Motor neuron (in vitro differentiated cells): ENCODE measurements at places on chromosomes 7 and 10.
A peak's percentile ranks its signal among the peaks of the same experiment; 100 is the strongest.

DNA sequence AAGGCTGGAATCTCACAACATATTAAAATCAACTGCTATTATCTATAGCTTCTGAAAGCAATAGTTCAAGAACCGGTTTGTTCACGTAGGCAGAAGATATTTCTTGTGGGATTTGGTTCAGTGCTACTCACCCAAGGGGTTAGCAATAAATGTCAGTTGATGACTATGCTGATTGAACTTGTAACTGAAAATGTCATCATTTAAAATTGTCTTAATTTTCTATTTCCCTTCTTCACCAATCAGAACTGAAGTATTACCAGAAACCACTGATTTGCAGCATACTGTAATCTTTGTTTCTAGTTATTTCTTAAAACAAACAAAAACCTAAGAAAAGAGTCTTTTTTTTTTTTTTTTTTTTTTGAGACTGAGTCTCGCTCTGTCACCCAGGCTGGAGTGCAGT lies 46.1 kb downstream of the CPEB3 start:
- no peak for ATAC-seq

DNA sequence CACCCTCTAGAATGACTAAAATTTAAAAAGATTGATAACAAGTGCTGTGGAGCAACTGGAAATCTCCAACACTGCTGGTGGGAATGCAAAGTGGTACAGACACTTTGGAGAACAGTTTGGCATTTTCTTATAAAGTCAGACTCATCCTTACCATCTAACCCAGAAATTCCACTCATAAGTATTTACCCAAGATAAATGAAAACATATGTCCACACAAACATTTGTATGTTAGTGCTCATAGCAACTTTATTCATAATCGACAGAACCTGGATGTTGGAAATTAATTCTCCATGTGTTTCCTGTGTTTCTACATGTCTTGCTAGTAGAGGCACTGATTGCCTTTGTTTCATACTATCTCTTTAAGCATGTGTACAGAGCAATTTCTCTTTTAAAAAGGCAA lies 282.4 kb downstream of the AHR start:
- ATAC-seq = no peak

- ATAC-seq = peak; percentile 82
These were observed 43.7 kb downstream of the ZNF273 start for GRCh38 chr7:64946772-64947171.

DNA sequence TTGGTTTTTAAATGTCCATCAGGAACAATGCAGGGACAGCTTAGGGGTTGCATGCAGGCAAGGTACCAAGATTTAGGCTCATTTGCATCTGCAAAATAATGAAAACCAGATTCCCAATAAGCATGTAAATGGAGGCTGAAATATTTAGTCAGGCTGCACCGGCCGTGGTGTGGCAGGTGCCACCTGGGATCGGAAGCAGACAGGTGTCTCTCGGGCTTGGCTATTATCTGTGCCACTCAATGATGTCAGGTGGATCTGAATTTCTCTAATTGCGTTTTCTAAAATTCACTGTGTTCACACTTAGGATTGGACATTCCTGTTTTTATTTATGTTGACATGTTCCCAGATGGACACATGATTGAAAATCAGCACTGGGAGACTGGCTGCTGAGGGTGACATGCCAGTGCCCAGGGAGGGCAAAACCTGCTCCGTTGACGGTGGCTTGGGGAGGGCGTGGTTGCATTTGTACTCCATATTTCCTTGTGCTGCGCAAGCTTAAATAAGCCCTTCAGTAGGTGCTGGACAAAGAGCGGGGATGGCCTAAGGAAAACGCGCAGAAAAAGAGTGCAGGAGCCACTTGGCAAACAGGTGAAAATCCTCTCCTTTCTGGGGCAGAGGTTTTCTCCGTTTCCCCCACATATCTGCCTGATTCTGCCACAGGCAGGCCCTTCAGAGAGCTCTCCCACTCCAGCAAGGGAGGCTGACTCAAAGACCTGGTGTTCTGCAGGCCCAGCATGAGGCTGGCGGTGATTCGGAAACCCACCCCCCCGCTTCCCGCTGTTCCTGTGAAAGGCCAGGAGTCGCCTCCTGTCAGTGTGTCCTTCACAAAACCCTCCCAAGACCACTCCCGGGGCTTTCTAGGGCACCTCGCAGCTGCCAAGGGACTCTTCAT lies 142.5 kb downstream of the WDR37 start:
- no peak for ATAC-seq

DNA sequence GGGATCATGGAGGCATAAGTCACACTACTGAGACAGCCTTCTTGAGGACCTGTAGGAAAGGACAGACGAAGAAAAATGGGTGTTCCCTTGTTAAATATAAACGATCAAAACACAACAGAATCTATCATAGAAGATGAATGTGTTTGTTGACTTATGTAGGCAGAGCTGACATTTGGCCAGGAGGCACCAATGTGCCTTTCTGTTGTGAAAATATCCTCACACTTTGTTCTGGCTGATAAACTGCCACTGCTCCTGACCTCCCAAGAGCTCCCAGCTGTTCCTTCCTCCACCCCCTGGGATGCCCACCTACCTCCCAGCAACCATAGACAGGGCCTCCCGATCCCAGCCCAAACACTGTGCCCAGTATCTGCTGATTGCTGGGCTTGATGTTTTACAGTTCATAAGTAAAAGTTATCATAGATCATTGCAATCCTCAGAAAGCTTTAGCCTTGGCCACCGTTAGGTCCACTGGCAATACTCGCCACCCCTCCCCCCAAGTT lies 116.6 kb downstream of the CTTNBP2 start:
- no peak for ATAC-seq

DNA sequence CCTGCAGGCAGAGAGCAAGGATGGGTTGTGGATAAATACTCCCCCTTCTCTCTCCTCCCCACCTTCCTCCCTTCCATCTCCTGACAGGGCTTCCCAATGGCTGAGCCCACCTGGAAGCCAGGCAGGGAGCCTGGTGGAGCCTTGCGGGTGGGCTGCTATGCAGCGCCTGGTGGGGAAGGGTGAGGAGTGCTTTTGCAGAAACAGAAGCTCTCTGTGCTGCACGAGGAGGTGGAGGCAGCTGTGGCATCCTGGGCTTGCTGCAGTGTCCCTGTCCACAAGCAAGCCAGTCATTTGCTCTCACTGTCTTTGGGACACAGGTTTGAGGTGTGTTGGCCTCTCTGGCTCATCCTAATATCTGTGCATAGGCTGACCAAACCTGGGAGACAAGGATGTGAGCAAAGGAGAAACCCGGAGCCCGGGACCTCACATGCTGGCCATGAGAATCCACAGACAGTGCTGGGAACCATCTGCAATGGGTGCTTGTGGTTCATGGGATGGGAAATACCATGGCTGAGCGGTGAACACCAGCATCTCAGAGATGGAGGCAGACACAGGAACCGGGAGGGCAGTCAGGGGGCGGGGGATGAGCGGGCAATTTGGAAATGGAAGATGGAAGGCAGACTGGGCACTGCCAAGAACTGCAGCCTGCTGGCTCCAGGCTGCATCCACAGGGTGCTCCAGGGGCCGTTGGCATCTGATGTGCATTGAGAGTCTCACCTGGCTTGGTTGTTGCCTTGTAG lies 364.2 kb downstream of the GLRX3 start:
- no peak for ATAC-seq

GRCh38 chr10:16816171-16816570 lies 1.1 kb downstream of the RSU1 start:
- no peak for ATAC-seq

DNA sequence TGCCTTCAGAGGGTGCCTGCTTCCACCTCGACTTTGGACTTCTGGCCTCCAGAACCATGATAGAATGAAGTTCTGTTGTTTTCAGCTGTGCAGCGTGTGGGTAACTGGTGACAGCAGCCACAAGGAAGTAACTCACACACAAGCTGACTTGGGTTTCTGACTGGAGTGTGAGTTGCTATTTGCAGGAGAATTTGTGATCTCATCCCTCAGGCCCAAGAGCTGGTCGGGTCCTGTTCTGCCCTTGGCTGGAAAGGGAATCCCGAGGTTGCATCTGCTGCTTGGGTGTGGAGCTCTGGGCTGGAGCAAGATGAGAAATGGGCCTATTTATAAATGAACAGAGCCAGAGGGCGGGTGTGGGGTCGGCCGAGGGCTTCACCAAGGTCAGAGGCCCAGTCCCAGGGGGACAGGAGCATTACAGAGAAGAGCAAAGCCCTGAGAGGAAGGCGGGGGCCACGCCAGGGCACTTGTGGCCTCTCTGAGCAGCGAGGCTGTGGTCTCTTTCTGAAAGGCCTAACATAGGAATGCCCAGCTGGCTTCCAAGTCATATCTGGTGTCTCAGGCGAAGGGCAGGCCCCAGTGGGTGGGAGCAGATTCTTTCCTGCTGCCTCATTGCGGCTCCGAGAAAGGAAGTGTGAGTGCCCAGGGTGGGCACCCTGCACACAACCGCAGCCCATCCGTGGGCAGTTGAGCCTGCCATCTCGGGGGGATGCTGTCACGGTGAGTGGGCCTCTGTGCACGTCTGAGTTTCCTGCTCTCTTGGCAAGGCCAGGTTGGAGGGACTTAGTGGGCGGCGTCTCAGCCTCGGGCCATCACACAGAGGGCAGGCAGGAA lies 26.5 kb upstream of the C10orf71 start:
- ATAC-seq = peak; percentile 58

GRCh38 chr10:58653139-58653538 lies 140.5 kb downstream of the BICC1 start:
- no peak for ATAC-seq

DNA sequence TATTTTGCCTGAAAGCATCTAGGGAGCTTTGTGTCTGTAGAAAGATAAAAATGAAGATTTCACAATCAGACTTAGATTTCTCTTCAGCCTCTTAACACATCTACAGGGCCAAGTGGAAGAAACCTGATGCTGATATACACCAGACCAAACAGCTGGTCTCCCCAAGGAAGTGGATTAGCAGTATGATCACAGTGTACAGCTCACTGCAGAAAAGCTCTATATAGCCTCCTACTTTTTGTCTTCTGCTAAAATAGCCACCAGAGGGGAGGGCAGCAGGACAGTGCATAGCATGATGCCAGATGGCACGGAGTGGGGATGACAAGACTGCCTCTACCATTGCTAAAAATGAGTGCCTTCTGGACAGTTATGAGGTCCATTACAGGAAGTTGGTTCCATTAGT lies 16.0 kb downstream of the FAM13C start:
- ATAC-seq = no peak

DNA sequence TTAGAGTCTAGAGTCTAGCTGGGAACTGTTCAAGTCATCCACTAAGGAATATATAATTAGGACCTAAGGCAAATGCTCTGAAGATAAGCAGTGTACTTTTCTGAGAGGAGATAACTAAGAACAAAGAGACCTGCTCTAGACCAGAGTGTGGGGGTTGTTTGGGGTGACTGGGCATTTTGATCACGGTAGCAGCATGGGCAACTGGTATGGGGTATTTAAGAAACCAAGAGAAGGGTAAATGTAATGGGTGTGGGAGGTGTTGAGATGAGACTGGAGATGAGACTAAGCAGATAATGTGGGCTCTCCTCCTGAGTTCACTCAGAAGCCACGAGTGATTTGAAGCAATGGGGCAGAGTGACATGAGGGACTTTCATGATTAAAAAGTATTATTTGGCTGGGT lies 1082.9 kb downstream of the GATA3 start:
- no peak for ATAC-seq

DNA sequence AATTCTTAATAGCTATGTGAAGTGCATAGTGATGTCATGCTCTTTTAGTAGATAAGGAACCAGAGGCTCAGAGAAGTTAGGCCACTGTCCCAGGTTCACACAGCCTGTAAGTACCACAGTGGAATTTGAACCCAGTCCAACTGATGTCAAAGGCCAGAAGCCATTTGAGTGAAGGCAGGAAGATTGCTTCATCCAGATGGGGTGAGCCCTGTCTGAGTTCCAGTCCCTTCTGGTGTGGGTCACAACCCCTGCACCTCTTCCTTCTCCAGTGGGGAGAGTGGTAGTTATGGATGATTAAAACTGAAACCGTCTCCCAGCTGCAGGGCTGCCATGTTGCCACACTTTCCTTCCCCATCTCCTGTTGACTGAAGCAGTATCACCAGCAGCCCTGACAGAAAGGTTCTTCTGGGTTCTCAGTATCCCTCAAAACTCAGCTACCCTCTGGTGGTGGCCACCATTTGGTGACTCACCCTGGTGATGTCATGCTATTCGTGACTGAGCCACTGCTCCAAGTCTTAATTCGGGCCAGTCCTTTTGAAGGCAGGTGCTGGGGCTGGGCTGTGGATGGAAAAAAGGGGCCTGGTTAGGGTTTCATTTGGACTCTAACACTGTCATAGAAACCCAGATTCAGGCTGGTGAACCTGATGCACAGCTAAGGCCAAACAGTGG lies 1.5 kb upstream of the C10orf95 start:
- ATAC-seq = no peak

DNA sequence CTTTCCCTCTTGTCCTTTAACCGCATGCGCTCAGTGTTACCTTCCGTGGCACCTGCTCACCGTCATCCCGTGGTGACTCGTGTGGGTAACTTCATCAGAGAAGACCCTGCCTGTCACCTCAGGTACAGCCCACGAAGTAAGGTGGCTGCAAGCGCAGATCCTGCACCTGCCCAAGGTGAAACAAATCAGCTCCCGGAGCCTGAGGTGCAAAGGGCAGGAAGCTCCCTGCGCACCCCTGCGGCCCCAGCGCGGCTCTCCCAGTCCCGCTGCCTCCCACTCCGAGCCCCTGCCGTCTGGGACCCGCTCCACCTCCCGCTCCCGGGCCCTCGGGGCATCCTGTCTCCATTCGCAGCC lies 110.9 kb upstream of the LANCL2 start:
- no peak for ATAC-seq

DNA sequence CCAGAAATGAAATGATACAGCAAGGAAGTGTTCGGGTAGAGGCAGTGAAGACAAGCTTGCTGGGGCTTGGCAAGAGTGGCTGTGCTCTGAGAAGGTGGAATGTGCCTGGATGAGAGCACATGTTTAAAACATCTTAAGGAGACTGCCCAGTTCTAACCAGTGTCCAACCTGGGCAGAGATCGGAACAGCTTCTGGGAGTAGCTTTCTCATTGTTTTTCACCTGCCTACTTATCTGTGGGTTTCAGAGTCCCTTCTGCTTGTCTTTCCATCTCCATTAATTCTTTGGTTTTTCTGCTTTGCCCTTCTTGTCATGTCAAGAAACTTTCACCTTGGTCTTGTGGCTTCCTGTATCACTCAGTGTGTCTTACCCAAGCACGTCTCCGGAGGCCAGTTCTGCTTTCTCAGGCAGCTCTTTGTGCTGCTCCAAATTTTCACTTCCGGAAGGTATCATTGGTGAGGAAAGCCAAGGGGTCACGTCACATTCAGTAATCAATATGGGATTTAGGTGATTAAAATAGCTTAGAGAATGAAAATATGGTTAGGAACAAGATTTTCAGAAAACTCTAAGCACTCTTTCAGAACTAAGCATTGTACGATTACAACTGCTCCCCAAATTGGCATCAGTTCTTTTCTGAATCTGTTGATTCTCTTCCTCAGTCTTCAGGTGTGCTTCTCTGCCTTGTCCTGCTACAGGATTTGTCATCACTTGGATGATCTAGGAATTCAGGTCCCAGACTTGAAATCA lies 5.5 kb upstream of the LAMB4 start:
- no peak for ATAC-seq
